ENCODE measurements at places on chromosomes 3 and 15.
A peak's percentile ranks its signal among the peaks of the same experiment; 100 is the strongest.

GRCh38 chr3:32383136-32383711 is 8.4 kb upstream of the CMTM7 start:
- DNase-seq, result no peak

GRCh38 chr3:105806359-105806758 is 62.5 kb downstream of the CBLB start:
- DNase-seq, result no peak

DNA sequence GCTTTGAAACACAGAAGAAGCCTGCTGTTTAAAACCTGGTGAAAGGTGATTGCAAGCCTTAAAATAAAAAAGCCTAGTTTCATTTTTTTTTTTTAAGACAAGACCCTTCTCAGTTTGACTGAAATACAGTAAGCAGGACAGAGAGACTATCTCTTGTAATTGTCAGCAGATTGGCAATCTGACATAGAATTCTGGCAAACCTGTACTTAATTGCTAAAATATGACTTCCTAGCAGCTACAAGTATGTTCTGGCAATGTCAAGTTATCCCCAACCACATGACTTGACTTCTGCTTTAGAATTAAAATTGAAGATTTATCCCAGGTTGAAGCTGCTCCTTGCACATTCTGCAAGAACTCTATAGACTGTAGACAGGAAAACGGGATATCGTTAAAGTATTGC is 232.8 kb upstream of the NR2F2 start:
- DNase-seq, result no peak

DNA sequence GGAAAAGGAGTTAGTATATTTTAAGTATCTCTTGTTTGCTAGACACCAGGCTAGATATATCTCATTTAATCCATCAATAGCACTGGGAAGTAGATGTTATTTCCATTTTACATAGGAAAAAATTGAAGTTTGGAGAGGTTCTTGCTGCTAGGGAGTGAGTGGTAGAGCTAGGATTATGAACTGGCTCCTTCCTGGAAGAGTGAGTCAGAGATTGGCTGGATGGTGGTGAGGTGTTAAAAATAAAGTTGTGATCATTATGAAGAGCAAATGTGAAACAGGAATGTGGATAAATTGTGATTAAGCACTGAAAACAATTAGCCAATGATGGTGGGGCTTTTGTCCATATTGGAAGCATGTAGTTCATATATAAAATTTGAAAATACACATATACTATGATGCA is 234.2 kb downstream of the WNT5A start:
- no peak for DNase-seq

DNA sequence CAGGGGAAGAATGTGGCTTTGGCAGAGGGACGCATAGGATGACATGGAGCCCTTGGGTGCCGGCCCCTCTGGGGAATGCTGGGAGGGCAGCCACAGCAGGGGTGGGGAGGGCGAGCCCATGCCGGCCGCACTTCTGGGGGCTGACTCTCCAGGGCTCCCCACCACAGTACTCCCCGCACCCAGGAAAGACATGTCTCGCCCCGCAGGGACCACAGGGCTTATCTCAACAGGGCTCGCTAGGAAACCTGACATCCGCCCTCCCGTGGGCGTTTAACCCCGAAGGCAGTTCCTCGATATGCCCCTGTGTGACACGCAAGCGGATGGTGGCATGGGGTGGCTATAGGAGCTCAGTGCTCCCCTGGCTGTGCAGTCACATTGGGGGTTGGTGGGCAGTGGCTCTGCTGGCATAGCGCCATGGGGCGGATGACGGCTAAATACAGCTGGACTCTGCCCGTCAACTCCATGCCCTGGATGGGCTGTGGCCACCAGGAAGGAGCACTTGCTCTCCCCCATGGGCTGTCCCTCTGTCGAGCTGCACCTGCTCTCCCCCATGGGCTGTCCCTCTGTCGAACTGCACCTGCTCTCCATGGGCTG is 141.4 kb downstream of the ADAMTS17 start:
- DNase-seq, result no peak

- DNase-seq, result no peak
These were observed 14.9 kb downstream of the SOX2 start for GRCh38 chr3:181726351-181727330.

GRCh38 chr3:10542518-10542917 is 37.1 kb upstream of the ATP2B2 start:
- DNase-seq, result no peak

GRCh38 chr3:12461097-12461649 is 23.1 kb upstream of the TSEN2 start:
- DNase-seq, result peak; percentile 39

- no peak for DNase-seq
These were observed 3.2 kb downstream of the LRRFIP2 start for GRCh38 chr3:37171144-37171543.

DNA sequence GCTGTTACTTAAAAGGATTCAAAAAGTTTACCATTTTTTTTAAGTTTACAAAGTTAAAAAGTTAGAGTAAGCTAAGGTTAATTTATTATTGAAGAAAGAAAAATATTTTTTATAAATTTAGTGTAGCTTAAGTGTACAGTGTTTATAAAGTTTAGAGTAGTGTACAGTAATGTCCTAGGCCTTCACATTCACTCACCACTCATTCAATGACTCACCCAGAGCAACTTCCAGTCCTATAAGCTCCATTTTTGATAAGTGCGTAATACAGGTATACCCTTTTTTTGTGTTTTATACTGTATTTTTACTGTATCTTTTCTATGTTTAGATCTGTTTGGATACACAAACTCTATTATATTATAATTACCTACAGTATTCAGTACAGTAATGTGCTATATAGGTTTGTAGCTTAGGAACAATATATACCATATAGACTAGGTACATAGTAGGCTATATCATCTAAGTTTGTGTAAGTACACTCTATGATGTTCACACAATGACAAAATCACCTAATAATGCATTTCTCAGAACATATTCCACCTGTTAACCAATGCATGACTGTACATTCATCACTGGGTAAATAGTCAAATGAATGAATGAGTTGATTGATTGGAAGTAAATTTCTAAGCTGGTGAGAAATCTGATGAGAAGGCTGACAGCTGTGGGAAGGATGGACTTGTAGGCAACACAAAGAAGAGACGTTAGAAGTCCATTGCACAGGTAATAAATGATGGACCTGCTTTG is 95.2 kb upstream of the CDIN1 start:
- no peak for DNase-seq

GRCh38 chr15:85073556-85074194 is 92.0 kb downstream of the PDE8A start:
- peak; percentile 11 for DNase-seq

DNA sequence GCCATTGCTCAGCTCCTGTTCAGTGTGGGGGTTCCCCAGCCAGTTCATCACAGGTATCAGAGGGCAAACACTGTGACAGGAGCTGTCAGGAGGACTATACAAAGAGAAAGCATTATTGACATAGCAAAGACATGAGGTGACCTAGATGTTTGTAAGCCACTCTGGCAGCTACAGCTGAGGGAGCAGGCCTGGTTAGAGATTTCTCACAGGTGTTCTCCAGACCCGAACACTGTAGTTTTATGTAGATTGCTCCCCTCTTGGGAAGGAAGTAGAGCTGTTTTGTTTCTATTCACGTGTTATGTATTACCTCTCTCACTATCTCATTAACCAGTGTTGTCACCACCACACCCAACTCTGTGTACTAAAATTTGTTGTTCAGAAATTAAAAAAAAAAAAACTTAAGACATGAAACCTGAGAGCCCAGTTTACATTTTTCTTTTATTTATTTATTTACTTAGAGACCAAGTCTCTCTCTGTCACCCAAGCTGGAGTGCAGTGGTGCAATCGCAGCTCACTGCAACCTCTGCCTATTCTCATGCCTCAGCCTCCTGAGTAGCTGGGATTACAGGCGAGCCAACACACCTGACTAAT is 123.7 kb downstream of the RBPMS2 start:
- DNase-seq, result peak; percentile 38

DNA sequence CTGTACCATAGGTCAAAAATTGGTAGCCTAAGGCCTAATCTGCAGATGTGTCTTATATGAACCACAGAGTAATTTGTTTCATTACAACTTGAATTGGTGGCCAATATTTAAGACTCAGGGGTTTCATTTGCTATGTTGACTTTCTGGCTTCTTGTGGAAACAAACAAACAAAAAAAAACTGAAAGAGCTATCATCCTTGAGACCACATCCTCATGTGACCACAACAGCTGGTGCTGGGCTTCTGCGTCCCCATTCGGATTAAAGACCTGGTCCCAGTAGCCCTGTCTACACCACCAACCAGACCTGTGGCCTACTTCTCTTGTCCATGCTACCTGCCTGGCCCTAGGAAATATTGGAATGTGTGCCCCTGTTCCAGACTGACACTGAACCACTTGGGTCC is 61.7 kb downstream of the STRIT1 start:
- no peak for DNase-seq

GRCh38 chr3:39102504-39103323 is 4.7 kb downstream of the GORASP1 start:
- DNase-seq, result no peak

All from stimulated activated CD4-positive, alpha-beta T cell treated with anti-CD3 and anti-CD28 coated beads, Interleukin-15, amount 100 ng/mL, for 24 hours (primary cell).